Colonic mucosa (tissue), 4 donors: ENCODE measurements at places on chromosomes 4 and X. TPM values are rescaled to one million over a fixed set of nuclear protein-coding genes. Genes with fewer than 3 reads are reported as not detected.

DNA sequence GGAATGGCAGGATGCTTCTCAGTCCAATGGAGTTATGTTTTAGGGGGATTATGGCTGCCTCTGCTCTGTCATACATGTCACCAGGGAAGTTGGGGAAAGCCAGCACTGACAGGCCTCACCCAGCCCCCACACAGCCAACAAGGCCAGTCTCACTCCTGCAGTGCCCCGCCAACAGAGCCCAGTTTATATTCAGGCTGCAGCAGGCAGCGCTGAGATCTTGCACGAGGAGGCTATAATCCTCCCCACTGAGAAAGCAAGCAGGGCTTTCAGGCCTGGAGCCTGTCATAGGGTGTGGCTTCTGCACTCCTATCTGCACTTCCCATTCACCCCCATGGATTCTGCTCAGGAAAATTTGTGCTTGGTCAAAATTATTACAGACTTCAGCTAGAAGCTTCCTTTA lies 25.1 kb downstream of the ADAD1 start:
- no peak for DNase-seq

DNA sequence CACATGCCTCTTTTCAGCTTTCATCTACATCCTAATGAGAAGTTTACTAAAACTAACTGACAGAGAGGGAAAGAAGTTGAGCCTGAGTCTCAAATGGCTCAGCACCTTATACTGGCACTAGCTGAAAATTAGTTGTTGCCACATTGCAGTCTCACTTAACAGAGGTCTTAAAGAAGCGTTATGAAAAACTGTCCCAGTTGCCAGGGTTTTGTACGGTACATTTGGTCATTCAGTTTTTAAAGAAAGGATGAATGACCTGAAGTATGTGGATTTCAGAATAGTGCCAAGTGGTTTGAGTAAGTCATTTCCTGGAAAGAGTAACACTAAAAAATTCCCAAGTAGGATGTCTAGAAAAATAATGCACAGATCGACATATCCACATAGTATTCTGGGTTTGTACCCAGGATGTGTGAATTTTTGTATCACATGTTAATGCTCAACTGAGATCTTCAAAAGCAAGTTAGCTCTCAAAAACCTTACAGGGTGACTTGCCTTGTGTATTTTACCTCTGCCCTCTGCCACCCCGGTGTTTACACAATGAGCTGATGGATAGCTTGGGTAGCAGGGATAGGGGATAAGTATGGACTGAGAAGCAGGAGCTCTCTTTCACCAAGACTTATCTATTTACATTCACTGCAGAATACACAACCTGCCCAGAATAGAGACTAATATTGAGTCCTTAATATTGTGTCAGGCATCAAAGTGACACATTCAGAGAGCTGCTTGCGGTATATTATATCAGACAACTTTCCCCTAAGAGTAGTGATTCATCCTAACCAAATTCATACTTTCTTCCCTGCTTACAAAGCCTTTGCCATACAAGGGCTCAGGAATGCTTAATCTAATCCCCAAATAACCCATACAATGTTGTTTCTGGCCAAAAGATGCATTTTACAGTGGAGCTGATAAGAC lies 1075.7 kb upstream of the PABPC4L start:
- DNase-seq: no peak

DNA sequence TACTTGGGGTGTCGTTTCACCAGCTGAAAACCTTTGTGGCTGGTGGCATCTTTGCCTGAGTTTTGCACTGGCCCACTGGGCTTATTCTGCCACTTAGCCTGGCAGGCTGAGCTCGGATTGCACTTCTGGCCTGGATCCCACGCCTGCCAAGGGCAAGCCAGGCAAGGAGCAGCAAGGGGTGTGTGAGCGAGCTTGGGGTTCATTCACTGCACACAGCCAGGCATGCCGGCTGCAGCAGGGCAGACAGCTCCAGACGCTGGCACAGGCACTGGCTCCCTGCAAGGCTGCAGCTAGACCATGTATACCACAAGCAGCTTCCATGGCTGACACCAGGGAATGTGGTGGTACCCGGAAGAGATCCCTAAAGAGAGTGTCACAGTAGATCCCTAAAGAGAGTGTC lies 476.3 kb downstream of the EPHA5 start:
- no peak for DNase-seq

DNA sequence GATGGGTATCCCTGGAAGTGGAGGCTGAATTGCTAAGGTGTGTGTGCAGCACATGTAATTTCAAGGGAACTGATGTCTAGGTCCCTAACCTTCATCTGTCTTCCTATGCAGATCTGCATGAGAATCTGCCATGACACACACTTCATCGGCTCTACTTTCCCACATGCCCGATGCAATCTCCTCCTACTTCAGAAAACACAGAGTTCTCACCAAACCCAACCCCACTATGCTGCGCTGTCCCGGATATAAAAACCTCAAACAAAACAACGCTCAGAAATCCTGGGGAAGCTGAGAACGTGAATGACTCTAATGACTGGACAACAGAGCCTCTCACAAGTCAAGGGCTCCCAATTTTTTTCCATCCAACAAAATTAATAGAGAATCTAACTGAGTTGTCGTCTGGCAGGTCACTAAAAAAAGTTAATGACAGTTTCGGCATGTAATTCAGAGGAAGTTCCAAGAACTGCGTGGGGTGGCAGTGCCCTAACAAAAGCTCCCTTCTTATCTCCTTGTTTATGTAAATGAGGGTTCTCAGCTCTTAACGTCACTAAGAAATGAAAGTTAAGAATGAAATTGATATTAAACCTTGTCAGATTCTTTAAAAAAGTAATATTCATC lies 39.0 kb downstream of the STX18 start:
- DNase-seq: no peak

DNA sequence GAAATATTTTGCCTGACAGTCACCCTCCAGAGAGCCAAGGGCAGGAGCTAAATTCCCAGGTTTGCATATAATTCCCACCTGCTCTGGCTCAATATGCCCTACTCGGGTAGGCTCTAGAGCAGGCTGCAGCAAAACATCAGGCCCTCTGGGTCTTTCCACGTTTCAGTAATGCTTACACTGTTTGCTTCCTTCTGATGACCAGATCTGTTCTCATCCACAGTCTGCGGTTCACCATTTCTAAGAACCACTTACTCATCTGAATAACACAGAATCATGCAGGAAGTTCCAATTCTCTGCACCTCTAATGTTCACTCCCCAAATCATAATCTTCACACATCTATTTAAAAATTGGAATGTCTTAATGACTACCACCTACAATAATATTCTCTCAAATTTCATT lies 141.4 kb downstream of the PPP3CA start:
- DNase-seq: no peak

DNA sequence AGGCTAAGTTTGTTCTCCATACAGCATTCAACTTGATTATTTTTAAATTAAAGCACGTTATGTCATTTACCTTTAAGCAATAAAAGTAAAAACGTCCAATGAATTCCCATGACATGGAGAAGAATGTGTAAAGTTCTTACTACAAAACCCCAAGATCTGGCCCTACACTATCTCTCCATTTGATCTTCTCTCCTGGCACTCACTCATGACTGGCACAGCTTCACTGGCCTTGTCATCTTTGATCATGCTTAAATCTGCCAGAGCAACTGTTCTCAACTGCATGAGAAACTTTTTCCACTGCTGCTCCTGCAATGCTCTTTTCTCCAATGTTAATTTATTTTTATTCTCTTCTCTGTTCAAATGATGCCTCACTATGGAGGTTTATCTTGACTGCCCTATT lies 1109.0 kb upstream of the IGFBP7 start:
- DNase-seq: no peak

MAGEC3 gene
- total RNA-seq: not detected
